Stimulated activated CD8-positive, alpha-beta memory T cell treated with anti-CD3 and anti-CD28 coated beads, Interleukin-15, amount 100 ng/mL, for 4 hours (primary cell): ENCODE measurements at places on chromosomes 7 and 10.

GRCh38 chr7:27169658-27170425 is 4.3 kb downstream of the HOXA10 start:
- no peak for DNase-seq

- no peak for DNase-seq
Observed at GRCh38 chr10:80144696-80145131, 12.2 kb downstream of the PLAC9 start.

- no peak for DNase-seq
Observed at GRCh38 chr10:59895629-59896116, 10.7 kb downstream of the CCDC6 start.

DNA sequence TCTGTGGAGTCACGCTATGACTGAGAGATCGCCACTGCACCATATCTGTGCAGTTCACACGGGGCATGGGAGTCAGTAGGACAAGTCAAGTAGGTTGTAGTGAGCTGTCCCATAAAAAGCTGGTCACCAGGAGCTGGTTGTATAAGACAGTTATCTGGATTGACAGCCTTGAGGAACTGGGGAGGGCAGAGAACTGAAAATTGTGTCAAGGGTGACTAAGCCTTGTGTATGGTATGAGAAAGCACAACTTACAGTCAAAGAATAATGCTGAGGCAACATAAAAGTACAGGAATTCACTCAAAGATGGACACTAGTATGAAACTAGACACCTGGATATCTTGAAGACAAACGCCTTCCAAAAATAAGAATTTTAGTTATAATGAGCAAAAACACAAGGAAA is 564.9 kb downstream of the POM121L12 start:
- no peak for DNase-seq

GRCh38 chr10:33333260-33334101 is 986 bp downstream of the NRP1 start:
- no peak for DNase-seq

DNA sequence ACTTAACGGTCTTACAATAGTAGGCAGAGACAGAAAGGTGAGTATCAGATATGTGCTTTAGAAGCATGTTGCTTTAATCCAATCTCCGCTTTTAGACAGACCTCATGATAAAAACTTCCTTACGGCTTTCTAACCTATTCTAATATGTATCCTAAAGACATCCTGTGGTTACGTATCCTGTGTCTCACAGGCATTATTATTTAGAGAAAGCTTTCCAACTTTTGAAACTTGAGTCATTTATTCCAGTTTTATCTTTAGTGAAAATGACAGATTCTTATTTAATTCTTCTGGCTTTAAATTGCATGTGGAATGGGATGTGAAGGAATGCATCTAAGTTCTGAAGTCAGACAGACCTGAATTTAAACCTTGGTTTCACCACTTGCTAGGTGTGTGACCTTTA is 118.9 kb downstream of the OTUD1 start:
- no peak for DNase-seq

GRCh38 chr10:33331379-33331694 is 3.1 kb downstream of the NRP1 start:
- no peak for DNase-seq
